ENCODE measurements at places on chromosomes 11 and 22.

DNA sequence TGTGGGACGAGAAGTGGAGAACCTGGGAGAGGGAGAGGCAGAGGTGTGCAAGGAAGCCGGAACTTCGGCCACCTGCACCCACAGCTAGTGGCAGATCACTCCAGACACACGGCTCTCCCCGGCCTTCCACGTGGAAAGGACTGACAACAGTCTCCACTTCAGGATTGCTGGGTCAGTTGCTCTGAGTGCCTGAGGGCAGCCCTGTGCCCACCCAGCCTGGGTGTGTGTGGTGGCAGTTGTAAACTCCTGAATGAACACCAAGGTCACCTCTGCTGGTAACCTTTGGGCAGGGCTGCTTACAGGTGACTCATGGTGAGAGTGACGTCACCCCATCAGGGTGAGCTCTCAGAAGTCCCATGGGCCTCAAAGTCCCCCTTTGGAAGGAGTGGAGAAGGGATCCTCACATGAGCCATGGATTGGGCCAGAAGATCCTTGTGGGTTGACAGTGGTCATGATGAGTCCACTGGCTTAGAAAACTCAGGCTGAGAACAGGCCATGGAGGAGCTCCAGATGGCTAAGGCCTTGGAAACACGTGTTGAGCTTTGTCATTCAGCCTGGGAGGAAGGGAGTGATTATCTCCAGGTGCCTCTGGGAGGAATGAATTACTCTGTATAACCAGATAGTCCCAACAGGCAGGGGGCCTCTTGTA is 71.3 kb downstream of the BCR start:
- DNase-seq: no peak

- DNase-seq: no peak
These were observed 418 bp downstream of the ACO2 start for GRCh38 chr22:41469218-41469851.

DNA sequence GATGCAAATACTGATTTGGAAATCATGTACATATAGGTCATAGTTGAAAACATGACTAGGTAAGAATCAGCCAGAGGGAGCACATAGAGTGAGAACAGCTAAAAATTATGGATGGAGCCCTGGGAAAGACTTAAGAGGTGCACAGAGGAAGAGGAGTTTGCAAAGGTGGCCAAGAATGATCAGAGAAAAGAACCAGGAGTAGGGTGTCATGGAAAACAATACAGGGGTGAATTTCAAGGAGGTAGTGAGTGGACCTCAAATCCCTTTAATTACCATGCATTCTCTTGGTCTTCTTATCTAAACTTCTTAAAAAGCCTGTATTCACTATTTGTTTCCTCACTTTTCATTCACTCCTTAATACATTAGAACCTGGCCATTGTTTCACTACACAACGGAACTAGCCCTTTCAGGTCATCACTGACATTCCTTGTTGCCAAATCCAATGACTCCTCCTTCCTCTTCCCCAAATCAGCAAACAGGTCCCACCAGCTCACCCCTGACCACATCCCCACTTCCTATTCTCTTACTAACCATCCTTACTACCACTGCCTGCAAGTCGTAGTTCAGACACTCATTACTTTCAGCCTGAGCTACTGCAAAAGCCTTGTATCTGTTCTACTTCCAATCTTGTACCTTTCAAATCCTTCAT is 22.6 kb downstream of the BUD13 start:
- DNase-seq: no peak

DNA sequence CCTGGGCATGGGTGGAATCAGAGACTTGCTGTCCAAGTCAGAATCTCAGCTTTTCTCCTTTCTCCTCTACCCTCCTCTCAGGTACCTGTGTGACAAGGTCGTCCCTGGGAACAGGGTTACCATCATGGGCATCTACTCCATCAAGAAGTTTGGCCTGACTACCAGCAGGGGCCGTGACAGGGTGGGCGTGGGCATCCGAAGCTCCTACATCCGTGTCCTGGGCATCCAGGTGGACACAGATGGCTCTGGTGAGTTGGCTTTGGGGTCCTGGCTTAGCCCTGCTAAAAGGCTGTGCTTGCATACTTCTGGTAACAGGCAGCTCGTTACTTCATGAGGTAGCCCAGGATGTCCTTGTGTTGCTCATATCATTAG is 10.7 kb downstream of the MCM5 start:
- no peak for DNase-seq

DNA sequence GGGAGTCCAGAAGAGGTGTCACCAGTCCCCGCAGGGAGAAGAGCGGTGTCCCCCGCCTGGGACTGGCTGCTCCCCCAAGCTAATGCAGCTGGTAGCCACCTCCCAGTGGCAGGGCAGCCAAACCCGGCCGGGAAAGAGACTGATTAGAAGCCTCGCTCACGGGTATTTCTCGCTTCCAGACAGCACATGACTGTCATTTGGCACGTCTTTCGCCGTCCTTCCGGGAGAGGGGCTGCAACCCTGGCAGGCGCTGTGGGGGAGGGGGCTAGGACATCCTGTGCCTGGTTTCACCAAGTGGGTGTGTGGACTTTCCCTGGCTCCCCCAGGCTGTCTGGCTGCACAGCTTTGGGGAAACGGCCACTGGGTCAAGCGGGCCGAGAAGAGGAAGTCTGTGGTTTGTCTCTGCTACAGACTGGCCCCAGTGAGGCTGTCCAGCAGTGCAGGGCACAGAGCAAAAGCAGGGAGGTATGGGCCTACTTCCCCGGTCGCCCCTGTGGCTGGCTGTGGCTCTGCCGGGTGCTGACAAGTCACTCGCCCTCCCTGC is 3.8 kb downstream of the CD81 start:
- DNase-seq: no peak

GRCh38 chr11:18522388-18522787 is 4.4 kb downstream of the TSG101 start:
- no peak for DNase-seq

- DNase-seq: no peak
These were observed 48.3 kb downstream of the FAM83F start for GRCh38 chr22:40043081-40043480.

GRCh38 chr11:134743820-134744195 is 331.8 kb upstream of the B3GAT1 start:
- DNase-seq: no peak

DNA sequence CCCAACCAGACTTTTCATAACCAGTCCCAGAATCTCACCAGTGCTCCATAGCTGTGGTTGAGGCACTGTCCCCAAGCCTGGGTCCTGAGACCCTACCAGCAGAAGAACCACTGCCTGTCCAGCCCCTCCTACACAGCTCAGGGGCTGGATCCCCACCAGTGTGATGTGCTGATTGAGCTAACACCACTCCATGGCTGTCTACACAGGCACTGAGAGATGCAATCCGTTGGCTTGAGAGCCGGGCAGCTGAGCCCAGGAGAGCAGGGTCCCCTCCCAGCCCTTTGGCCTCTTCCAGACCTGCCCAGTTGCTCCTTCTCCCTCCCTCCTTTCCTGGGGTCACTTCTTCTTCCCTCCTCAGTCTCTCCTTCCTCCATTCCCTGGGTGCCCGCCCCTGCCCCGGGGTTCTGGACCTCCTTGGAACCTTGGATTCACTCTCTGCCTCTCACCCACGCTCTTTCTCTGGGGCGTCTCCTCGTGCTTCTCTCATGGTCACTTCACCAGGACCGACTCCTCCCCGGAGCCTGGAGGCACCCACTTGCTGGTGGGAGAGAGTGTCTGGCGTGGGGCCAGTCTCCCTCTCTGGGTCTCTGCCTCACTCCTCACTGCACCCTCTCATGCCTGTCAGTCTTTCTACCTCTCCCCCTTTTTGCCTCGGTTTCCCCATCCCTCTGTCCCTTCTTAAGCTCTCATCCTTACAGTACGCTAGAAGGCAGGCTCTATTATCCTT is 706 bp upstream of the SCYL1 start:
- no peak for DNase-seq

GRCh38 chr11:8838248-8838647 is 72.7 kb upstream of the AKIP1 start:
- no peak for DNase-seq

GRCh38 chr11:59173080-59173963 is 1.4 kb downstream of the DTX4 start:
- DNase-seq: no peak

DNA sequence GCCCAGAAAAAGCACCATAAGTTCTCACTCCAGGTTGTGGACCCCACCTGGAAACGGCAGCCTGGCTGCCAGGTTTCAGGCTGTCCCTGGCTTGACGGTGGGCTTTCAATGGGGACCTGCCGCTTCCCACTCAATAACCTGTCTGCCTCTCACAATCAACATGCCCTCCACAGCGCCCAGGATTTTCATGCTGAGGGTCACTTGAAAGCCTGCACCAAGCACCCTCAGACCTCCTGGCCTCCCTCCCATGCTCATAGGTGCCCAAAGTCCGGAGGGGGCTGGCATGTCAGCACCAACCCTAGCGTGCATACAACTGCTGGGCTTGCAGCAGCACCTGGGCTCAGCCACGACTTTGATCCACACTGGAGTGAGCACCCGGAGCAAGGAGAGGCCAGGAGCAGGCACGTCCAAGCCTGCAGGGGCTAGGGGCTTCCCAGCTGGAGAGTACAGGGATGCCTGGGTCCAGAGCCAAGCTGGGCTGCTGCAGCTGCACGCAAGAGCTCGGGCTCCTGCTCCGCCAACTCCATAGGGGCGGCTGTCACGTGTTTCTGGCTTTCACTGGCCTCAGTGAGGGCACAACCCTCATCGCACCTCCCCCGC is 1214.3 kb upstream of the RAG2 start:
- DNase-seq: no peak

- DNase-seq: no peak
These were observed 10.1 kb downstream of the CHID1 start for GRCh38 chr11:900545-900944.

DNA sequence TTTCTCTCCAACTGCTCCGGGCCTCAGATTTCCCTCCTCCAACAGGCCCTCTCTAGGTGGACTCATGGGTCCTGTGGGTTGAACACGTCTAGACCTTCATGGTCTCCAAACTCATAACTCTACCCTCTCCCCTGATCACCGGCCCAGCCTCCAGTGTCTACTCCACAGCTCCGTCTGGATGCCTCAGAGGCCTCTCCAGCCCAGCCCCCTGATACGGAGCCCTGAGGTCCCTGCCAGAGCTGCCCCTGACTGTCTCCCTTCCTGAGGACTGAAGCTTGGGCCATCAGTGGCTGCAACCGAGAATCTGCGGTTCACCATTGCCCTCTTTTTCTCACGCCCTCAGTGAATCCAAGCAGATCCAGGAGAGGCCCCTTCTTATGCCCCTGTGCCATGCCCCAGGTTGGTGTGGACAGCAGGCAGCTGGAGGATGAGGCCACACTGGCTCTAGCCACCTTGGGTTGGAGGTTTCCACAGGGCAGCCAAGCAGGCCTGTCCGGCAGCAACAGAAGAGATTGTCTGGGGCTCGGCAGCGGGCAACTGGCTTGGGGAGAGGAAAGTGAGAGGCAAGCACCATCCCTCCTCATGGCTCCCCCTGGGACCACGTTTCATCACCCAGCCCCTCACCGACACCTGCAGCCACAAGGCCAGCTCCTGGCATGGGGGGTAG is 104.6 kb upstream of the FGF3 start:
- no peak for DNase-seq
